HS-27A (cell line): ENCODE measurements at places on chromosomes 7 and 10.
A peak's percentile ranks its signal among the peaks of the same experiment; 100 is the strongest.

DNA sequence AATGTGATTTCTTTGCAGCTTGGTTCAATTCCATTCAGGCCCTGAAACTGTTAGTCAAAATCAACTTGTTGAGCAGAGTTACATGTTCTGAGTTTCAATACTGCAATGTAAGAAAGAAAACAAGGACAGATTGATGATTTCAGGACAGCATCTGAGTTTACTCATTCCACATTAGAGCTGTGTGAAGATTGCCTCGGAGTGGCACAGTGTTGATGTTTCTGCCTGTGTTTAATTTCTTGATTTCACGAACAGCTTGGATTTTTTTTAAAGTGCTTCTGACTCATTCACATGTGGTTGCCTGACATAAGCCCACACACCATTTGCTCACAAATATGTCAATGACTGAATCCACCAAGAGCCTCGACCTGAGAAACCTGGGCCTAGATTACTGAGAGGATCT, 101.2 kb upstream of the PARD3 start:
- peak; percentile 2 for DNase-seq

DNA sequence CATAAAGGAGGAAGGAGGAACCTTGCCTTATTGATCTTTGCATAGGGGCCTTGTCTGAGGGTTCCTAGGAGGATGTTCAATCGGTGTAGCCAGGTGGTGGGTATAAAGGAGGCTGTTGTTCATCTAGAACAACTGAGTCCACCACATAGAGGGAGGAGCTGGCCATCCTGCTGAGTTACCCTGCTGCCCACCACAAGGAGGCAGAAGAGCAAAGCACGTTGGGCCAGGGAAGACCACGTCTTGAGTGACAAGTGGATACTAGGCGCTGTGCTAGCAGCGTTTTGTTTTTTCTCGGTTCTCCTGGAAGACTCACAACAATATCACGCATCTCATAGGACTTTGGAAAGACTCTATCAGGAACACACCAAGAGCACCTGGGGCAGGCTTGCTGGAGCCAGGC, 20.0 kb downstream of the FOXI2 start:
- DNase-seq, result no peak

GRCh38 chr10:77638321-77639101, 903 bp upstream of the KCNMA1 start:
- DNase-seq, result no peak

GRCh38 chr10:11280187-11280932, 262.7 kb downstream of the CELF2 start:
- DNase-seq, result no peak

DNA sequence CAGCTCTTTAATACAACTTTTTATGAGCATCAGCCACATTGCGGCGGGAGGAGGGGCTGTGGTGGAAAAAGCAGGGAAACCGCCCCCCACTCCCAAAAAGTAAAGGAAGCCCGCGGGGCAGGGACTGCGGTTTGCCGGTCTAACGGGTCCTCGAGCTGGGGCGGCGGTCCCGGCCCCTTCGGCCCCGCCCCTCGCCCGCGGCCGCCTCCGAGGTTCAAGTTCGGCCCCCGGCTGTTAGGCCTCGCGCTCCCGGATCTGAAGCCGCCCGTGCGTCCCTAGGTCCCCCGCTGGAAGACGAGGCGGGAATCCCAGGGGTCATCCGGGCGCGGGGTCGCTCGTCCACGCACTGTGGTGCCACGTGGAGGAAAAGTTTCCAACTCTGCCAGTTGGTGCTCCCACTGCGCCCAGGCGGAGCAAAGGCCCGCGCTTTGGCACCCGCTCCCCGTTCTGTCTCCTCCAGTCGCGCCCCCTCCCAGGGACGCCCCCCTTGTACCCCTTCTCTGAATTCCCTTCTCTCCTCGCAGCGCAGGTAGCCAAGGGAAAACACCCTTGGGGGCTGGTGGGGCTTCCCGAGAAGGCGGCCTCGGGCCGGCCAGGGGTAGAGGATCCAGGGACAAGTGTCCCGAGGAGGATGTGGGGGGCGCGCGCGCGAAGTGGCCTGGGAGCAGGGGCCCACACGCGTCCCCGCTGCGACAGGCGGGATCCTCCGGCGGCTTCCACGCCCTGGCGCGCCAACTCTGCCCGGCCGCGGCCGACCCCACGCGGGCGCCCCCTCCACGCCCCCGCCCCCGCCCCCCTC, 798 bp upstream of the AUTS2 start:
- DNase-seq, result no peak

DNA sequence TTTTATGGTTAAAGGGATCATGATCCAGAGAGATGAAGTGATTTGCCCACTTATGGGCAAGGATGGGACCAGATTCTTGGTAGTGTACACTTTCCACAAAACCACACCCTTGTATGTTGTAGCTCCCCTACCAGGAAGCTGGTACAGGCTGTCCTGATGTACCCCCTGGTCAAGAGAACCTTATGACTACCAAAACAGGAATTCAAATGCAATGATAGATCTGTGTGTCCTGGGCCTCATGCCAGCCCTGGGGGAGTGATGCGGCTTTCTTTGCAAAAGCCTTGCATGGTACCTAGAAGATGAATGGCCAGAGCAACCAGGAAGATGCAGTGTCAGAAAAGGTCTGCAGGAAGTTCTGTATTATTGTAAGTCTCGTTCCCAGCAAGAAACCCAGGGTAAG, 94.9 kb upstream of the AGK start:
- DNase-seq, result peak; percentile 47

DNA sequence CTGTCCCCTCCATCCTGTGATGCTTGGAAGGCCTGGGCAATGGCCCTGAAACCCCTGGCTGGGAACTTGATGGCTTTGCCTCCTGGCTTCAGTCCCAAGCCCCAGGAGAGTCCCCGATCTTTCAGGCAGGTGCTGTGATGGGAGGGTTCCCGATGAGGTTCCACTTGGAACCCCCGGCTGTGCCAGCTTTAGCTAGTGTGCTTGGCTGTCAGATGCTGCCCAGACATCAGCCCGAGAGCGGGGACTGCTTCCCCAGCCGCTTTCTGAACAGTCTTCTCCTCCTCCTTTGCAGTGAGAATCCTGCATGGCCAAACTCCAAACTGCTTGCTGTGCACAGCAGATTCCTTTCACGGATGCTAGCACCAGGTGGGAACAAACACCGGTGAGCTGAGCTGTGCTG, 58.1 kb downstream of the PKD1L1 start:
- DNase-seq, result no peak

- no peak for DNase-seq
These were observed 41.2 kb upstream of the AKR1E2 start for GRCh38 chr10:4784667-4785333.

DNA sequence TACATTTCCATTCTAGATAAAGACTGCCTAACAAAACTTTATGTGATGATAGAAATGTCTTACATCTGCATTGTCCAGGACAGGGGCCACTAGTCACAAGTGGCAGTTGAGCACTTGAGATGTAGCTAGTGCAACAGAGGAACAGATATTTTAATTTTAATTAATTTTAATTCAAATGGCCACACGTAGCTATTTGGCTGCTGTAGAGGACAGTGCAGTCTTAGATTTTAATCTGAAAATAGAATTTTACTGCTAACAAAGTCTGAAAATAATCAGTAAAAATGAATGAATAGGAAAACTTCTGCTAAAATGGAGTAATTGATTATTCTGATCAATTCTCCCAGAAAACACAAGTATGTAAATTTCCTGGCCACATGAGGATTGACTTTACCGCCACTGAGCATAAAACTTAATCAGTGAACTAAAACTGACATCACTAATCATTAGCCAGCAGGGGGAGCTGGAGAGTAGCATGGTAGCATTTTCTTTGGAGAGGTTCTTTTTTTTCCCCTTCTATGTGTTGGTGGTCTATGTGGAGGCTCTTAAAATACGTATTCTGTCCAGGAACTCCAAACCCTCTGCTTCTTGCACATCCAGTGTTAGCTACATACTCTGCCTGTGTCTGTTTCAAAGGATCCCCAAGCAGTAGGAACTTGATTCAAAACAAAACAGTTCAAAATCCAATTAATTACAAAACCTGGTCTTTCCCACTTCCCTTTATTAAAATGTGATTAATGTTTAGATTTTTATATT, 52.1 kb downstream of the TSPAN12 start:
- peak; percentile 24 for DNase-seq

DNA sequence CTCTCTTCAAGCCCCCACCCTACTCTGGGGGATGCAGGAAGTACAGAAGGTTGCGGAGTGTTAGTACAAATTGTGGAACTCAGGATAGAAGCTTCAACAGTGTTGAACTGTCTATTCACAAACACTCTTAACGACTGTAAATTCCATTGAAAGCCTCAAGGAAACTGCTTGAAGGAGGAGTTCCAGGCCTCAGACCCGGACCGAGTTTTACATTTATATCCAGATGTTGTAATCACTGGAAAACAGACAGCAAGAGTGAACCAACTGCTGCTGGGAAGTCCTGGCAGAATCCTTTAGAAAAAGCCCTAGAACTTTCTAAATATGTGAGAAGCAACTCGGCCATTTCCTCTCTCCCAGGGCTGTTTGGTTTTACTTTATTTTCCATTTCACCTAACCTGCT, 84.1 kb upstream of the LRRC18 start:
- DNase-seq, result no peak

DNA sequence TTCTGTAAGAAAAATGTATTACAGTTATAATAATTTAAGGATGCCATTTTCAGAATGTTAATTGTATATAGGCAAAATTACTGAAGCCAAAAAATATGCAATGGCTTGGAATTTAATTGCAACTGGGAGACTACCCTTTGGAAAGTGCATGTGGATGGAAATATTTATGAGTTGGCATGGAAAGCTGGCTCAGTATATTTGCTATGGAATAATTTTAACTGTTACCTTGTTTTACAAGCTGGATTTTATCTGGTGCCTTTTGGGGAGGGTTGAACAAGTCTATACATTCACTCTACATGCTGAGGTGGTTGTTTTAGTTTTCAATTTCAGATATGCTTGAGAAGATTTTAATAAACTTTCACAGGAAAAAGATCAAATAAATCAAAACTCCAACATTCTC, 80.9 kb upstream of the ABCB5 start:
- no peak for DNase-seq

GRCh38 chr7:26397796-26398426, 106.2 kb downstream of the SNX10 start:
- no peak for DNase-seq

DNA sequence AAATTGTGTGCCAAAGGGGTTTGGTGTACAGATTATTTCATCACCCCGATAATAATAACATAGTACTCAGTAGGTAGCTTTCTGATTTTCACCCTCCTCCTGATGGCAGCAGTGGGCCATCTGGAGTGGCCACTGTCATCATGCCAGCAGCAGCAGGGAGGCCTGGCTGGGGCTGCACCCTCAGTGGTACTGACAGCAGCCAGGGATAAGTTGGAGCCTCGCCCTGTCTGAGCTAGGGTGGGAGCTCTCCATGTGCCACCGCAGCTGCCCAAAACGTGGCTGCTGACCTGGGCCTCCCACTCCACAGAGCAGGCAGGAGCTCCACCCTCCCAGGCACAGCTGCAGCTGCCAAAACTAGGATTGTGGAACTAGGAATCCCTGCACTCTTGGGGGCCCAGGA, 700.8 kb upstream of the KCND2 start:
- DNase-seq, result no peak

DNA sequence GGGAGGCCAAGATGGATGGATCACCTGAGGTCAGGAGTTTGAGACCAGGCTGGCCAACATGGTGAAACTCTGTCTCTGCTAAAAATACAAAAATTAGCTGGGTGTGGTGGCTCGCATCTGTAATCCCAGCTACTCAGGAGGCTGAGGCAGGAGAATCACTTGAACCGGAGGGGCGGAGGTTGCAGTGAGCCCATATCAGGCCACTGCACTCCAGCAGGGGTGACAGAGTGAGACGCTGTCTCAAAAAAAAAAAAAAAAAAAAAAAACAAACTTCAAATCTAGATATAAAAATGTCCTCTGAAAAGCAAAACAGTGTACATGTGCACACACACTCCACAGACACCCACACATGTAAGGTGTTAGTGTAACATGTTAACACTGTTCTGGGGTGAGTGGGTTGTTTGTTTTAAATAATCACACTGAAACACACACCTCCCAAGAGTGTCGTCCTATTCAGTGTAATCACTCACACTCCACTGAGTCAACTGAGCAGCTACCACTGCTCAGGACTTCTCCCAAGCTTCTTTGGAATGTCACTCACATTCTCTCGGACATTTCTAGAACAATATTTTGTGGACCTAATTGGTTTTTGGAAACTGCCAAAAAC, 12.8 kb upstream of the RGS10 start:
- DNase-seq, result no peak

GRCh38 chr10:83078645-83079044, 1060.7 kb upstream of the GHITM start:
- no peak for DNase-seq

GRCh38 chr7:73517241-73517995, 4.7 kb downstream of the BAZ1B start:
- no peak for DNase-seq
